ENCODE measurements at places on chromosomes 3 and 15.
A peak's percentile ranks its signal among the peaks of the same experiment; 100 is the strongest.

DNA sequence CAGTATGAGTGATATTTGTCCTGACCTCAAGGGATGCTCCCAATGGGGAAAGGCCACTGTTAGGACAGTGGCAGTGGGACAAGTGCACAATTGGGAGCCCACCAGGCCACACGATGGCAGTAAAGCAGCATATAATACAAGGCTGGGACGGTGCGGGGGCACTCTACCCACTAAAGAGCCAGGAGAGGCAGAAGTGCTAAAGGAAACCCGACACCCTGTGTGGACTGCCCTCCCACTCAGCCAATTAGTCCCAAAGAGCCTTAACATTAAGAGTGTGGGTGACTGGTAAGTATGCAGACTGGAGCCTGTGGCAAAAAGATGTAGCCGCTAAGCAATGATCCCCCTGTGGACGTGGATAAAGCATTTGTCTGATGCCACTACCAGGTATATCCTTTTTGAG lies 8.2 kb upstream of the ZNF589 start:
- DNase-seq: peak; percentile 80

DNA sequence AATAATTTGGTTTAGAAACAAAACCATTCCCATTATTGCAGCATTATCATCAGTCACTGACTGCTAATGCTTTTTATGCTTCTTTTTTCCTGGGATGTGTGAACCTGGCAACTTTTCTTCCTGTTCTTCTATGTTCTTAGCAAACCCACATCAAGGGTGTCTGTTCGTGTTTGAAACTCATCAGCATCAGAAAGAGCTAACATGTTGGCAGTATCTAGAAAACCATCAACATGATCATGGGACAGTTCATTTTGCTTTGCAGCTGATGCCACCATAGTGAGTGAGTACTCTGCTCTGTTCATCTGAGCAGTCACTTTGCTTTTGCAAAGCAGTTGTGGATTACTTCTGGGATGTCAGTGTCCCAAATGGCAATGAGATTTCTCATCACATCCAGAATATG lies 5.9 kb downstream of the DPH3 start:
- DNase-seq: no peak

- DNase-seq: peak; percentile 99
These were observed 28.9 kb downstream of the ARHGAP31 start for GRCh38 chr3:119322835-119323722.

DNA sequence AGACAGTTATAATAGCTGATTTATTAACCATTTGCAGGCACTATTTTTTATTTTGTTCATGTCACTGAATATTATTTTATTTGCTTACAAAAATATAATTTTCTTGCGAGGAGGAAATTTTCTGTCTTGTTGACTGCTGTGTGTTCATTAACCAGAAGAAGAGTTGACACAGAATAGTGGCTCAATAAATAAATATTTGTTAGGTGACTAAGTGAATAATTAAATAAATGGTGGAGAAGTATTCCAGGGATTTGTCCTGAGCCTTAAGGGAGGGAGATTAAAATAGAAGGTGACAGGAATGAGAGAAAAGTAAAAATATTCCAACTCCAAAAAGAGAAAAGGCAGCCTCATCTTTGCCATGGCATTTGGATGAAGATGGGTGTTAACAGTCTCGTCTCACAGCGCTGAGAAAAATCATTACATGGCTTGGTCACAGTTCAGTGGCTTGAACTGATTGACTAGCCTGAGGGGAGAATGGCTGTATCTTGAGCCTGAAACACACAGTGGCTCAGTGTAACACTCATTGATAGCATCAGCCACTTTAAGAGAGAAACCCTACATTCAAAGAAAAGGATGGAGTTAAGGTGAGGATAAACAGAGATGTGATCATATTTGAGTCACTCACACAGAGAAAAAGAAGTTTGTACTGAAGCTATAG lies 449.9 kb upstream of the NAALADL2 start:
- no peak for DNase-seq

- no peak for DNase-seq
These were observed 48.5 kb downstream of the AMOTL2 start for GRCh38 chr3:134325706-134326105.

- DNase-seq: no peak
These were observed 64.4 kb upstream of the TPM1 start for GRCh38 chr15:62977952-62978811.

- DNase-seq: no peak
These were observed 1078.2 kb downstream of the ZPLD1 start for GRCh38 chr3:103513003-103513402.

DNA sequence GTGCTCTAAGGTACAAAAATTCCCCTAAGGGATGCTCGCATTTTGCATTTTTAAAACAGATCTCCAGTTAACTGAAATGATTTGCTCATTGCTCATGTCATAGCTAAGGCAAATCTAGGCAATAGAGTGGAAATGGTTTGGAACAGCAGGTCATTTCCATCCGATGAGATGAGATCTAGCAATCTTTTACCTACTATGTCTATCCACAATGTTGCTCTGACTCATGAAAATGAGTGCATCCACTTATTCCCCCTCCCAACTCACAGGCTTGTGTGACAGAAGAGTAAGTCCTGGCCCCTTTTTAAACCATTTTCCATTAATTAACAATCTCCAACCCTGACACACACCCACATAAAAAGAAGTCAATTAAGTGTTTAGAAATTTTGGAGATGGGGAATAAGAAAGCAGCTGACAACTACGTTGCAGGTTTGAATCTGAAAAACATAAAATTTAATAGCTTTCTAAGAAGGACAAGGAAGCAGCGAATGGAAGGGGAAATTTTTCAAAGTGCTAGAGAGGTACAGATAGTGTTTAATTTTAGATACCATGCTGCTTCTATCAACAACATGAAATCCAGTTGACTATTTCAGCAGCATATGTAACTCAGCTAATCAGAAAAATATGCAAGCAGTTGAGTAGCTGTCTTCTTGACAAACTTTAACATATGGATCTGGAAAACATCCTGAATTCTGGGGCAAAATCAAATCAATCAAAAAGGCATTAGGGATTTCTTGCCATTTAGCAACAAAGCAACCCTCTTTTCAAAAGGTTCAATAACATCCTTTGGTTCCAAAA lies 112.0 kb downstream of the TMCO5A start:
- DNase-seq: no peak

DNA sequence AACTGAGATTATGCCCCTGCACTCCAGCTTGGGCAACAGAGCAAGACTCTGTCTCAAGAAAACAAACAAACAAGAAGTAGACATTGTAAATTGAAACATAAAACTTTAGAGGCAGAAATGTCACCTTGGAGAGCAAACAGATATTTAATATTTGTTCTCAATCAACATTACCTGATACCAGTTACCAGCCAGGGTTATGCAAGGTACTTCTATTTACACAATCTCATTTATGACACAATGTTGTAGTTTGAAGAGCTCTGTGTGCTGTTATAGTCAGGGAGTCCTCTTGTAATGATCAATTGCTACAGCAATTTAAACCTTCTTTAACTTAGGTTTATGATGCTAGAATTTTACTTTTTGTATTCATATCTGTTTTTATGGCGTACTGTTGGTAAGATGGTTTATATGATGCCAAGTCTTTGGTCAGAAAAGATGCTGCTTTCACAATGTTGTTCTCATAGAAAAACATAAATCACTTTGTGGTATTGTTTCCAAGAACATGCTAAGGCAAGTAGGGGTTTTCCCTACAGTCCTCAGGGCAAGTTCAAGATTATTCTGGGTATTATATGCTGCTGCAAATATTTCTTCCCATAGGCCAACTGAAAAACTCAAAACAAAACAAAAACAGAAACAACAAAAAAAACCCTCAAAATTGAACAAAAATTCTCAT lies 173.5 kb downstream of the TNIK start:
- DNase-seq: no peak

- DNase-seq: no peak
These were observed 342.0 kb upstream of the PDZRN3 start for GRCh38 chr3:73966733-73967132.

GRCh38 chr3:179882292-179882691 lies 154.4 kb downstream of the PEX5L start:
- DNase-seq: peak; percentile 27

GRCh38 chr3:142626971-142627370 lies 30.8 kb downstream of the PLS1 start:
- DNase-seq: no peak

DNA sequence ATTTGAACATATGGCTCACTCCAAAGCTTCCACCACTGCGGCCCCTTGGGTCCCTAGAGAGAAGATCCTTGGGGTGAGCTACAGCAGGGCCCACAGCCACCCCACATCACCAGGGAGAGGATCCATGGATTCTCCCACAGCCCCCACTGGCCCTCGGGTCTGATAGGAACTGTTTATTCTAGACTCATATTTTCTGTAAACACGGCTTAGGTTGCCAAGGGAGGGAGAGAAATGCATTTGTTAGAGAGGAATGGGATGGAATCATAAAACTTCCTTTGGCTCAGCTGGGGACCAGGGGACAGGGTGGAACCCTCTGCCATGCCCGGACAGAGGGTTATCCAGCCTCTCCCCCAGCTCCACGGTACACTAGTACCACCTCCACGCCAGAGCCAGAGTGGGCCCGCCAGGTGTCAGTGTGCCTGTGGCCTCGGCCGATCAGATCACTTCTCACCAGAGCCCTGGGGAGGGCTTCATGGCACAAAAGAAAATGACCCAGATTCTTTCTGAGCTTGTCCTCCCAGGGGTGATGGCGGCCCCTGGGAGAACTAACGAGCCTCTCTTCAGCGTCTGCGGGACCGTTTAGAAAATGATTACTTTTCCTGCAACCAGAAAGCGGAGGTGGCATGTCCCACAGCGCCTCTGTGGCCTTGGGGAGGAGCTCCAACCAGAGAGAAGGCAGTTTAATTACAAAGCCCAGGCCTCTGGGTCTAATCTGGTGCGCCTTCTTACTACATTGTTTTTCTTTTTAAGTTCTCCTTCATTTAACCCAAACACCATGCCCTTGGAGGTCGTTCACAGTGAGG lies 33.7 kb downstream of the ADCY5 start:
- no peak for DNase-seq

GRCh38 chr3:196246612-196247308 lies 30.4 kb downstream of the SLC51A start:
- peak; percentile 17 for DNase-seq
